Smooth muscle cell of the coronary artery (primary cell): ENCODE measurements at places on chromosomes 7 and 10. TPM values are rescaled to one million over a fixed set of nuclear protein-coding genes. Genes with fewer than 3 reads are reported as not detected.

Gene CNTNAP2
- not detected in 2 replicates for total RNA-seq

Gene ECD
- total RNA-seq, result 10.8 and 17.5 TPM in 2 replicates

Gene LRRC4
- under 0.01 TPM in 1 of 2 replicates, not detected in the other for total RNA-seq

Gene TWNK
- total RNA-seq, result 5.0 and 5.9 TPM in 2 replicates

Gene NUTM2B
- 0.30 TPM in 1 of 2 replicates, not detected in the other for total RNA-seq

Gene ODAD2
- 0.12 TPM in 1 of 2 replicates, not detected in the other for total RNA-seq

Gene PLXDC2
- 2.1 and 27.1 TPM in 2 replicates for total RNA-seq
